ENCODE measurements at places on chromosomes 2 and 18.

DNA sequence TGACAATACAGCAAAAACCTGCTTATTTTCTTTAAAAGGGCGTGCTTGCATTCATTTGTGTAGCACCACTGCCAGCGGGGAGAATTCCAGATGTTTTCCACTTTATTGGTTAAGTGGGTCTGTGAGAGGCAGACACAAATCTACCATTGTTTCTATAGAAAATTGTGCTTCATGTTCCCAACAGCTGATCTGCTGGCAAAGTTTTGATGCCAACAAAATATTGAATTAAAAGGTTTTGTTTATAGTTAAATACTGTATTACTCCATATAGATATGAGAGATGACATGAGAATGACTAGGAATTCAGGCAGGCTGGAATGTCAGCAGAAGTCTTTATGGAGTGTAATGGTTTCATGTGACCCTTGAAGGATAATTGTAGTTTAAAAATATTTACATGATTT, 182.7 kb downstream of the MC4R start:
- no peak for DNase-seq

- DNase-seq = no peak
Measured at GRCh38 chr2:86072271-86072858, 33.3 kb downstream of the POLR1A start.

DNA sequence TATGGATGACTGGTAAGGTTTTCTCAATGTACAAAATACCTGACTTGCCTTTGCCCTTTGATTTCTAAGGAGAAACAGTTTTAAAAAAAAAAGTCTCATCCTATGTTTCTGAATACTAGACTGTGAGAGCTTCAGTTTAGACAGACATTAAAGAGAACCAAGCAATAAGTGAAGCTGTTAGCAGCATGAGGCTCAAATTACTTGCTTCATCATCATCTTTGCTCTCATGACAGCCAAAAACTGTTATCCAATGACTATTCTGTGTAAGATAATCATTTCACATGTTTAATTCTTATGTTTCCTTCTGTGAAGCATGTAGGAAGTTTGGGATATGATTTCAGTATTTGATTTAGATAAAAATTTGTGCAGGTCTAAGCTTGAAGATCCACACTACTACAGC, 129.2 kb downstream of the COMMD1 start:
- no peak for DNase-seq

DNA sequence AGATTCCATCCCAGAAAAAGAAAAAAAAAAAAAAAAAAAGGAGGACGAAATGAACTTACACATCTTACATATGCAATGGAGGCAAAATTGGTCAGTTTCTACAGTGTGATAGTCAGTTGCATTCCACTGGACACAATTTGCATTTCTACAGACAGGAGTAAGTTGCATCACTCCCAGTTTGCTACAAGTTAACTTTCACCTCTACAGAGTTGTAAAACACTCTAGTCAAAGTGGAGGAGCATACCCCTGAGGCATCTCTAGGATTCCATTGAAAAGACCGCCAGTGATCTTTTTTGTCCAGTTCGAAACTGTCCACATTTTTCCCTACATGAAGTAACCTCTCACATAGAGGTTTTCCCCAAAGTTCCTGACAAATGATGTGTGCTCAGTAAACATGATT, 202.8 kb downstream of the VAPA start:
- no peak for DNase-seq

DNA sequence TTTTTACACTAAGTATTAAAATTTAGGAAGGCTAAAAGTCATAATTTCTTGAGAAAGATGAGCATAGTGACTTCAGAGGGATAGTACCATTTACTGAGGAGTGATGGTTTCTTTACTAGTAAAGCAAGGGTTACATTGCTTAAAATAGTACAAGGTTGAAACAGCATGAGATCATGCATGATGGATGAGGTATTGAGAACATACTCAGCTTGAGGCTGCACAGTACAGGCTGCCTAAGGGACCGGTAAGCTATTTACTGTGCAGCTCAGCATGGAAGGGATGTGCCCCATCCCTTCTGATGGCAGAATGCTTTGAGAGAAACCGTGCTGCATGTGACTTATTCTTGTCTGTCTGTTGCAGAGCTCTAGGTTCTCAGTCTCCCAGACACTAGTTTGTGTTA, 122.1 kb downstream of the EML6 start:
- no peak for DNase-seq

GRCh38 chr2:222523783-222524544, 99.6 kb downstream of the SGPP2 start:
- DNase-seq = peak; percentile 19

GRCh38 chr18:13811993-13812392, 12.0 kb upstream of the MC5R start:
- peak; percentile 4 for DNase-seq

DNA sequence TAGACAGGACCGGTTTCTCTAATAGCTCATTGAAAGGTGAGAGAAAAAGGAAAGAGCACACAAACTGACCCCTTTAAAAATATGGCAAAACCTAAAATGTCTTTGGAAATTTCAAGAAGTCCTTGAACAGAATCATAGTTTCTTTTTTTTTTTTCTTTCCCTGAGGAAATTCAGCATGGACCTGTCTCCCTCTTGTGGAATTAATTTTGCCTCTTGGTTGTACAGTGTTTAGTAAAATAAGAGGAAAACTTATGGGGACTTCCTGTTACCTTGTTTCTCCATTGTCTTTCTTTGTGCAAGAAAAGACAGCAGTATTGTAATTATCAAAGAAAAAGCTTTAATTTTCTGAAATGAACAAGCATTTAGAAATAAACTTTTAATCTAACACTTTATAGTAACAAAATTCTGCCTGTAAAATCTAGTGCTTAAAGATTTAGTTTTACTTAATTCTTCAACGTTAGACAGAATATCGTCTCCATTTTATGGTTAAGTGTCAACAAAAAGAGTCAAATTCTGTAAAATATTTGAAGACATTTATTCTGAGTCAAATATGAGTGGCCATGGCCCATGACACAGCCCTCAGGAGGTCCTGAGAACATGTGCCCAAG, 176.3 kb upstream of the NABP1 start:
- no peak for DNase-seq

DNA sequence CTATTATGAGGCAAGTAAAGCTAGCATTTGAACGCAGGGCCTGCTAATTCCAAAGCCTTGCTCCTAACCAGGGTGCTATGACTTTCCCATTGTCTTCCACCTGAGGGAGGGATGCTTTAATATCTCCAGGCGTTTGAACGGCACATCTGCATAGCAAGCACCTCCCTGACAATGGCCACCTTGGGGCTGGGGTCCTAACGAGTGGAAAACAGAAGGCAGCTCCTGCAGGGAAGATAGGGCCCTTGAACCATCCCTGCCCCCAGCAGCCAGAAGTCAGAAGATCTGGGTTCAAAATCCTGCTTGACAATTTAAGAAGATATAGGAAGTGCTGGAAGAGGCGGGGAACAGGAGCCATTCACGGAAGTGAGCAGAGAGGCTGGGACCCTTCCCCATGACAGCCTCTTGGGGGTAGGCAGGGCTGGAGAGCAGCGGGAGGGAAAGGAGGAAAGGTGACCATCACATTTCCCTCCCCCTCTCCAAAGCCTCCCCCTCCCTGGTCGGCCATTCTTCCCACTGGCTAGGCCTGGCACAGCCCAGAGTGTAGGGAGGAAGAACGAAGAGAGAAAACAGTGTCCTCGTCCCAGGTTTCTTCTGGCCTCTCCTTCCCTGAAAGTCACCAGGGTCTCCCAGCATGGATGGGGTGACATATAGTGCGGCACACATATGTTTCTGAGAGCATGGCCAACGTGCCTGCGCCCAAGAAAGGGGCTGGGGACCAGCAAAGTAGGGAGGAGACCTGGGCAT, 73.5 kb downstream of the EMX1 start:
- DNase-seq = no peak

DNA sequence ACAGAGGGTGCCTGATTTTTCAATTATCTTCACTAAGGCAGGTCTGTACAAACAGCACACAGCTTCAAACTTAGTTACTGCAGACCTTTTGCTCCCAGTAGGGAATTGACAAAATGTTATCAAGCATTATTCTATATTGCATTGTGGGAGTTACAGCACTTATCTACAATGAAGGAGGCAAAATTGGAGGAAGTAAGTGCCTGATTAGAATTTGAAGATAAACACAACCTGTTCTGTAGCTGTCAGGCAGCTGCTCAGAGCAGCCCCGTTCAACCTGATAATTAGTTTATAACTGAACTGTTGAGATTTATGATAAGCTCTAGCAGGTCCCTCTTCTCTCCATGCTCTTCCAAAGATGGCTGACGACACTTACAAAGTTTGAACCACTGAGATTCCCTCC, 364.4 kb upstream of the CYRIA start:
- no peak for DNase-seq

DNA sequence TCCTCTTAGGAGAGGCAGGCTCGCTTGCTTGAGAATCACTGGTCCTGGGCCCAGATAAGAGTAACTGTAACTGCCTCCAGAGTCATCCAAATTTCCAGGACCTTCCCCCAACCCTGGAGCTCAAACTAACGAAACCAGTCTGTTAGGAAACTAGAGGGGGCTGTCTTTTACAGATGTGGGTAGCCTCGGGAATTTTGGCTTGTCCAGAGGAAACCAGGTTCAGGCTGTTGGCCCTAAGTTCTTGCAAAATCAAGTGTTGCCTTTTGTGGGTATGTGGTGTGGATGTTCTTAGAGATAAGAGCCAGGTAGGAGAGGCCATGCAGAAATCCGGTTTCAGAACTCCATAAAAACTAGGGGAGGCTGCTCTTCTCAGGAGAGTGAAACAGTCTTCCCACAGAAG, 125.0 kb upstream of the DLX2 start:
- DNase-seq = no peak

DNA sequence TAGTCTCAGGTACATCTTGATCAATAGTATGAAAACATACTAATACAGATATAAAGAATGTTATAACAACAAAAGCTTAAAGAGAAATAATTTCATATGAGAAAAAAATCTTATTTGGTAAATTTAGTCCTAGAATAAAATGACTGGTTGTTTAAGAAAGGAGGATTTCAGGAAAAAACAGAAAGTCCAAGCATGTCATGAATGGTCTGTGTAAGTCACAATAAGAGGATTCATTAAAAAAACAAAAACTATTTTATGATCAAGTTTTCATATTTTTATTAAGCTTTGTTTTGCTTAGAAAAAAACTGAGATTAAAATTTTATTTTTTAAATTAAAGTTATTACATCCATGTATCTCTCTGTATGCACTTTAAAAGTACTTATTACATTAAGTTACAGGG, 353.9 kb upstream of the SPHKAP start:
- no peak for DNase-seq

GRCh38 chr2:9799011-9799596, 44.2 kb upstream of the TAF1B start:
- DNase-seq = peak; percentile 28

DNA sequence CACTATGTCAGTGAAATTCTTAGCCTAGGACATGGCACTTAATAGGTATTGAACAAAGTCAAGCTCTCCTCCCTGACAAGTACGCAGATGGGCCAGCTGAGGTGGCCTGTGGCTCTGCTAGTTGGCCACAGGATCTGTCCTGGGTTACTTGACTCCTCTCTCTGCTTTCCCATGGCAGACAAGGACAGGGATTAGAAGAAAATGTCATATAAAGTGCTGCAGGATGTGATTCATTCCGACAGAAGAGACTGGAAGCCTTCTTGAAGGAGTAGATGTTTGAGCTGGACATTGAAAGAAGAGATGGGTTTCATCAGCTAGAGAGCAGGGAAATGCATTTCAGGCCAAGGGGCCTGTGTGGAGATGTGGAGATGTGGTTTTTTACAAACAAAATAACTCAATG, 46.7 kb downstream of the SMAD7 start:
- no peak for DNase-seq

DNA sequence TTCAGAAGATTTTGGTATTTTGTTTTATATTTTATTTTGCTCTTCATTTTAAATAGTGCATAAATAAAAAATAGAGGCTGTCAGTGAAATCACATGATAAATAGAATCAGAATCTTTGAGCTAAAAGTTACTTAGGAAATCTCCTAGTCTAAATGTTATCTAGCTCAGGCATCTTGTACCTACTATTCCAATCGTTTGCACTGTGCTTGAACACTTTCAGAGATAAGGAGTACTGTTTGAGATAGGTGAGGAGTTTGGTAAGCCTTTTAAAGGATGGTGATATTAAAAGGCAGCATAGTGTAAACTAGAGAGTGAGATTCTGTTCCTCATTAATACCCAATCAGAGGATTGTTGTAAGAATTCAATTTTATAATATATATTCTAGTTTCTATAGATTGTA, 157.2 kb upstream of the MYO3B start:
- DNase-seq = no peak

DNA sequence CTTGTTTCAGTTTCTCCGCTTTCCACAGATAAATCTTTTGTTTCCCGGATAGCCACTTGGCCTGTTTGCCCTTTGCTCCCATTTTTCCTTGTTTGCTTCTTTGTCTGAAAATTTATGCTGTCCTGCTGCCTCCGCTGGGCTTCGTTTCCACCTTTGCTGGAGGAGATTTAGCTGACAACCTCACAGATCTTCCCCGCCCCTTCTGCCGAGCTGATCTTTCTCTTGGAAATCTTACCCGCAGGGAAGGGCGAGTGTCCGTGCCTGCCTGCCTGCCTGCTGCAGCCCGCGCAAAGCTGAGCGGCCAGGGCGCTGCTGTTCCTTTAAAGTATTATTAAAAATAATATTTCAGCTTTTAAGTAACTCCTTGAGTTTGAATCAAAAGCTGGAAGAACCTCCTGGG, 1.4 kb upstream of the XRCC5 start:
- no peak for DNase-seq

- peak; percentile 60 for DNase-seq
Measured at GRCh38 chr2:219689676-219690628, 62.5 kb downstream of the SLC4A3 start.

Measured in activated CD4-positive, alpha-beta T cell treated with anti-CD3 and anti-CD28 coated beads, Interleukin-10, Interleukin-2, amounts not matched to agents 100 ng/mL and 50 ng/mL, durations not matched to agents 16 hours and 8 hours (primary cell).